ENCODE measurements at places on chromosomes 4 and X. TPM values are rescaled to one million over a fixed set of nuclear protein-coding genes. Genes with fewer than 3 reads are reported as not detected.

- DNase-seq, result peak; percentile 31
Measured at GRCh38 chr4:189124149-189124758, 816.4 kb upstream of the FRG1 start.

Gene NUDT10
- total RNA-seq, result 0.20 TPM

GRCh38 chr4:165150545-165150944, 37.9 kb upstream of the TMEM192 start:
- DNase-seq, result no peak

Gene DTHD1
- total RNA-seq, result not detected

Data from renal cortical epithelial cell (primary cell).